Smooth muscle cell of the pulmonary artery (primary cell): ENCODE measurements at places on chromosomes 5 and 9. TPM values are rescaled to one million over a fixed set of nuclear protein-coding genes. Genes with fewer than 3 reads are reported as not detected.

OR1J2 gene
- 0.50 TPM in 1 of 2 replicates, not detected in the other for total RNA-seq

RNF180 gene
- 6.0 and 7.6 TPM in 2 replicates for total RNA-seq

RHOBTB3 gene
- total RNA-seq = 120 and 154 TPM in 2 replicates

SMIM3 gene
- total RNA-seq = 105 and 131 TPM in 2 replicates

WDR31 gene
- 3.9 and 5.0 TPM in 2 replicates for total RNA-seq

PRELID2 gene
- total RNA-seq = 26.0 and 38.3 TPM in 2 replicates

IL7R gene
- total RNA-seq = 5.4 and 9.8 TPM in 2 replicates

HTR1A gene
- not detected in 2 replicates for total RNA-seq

RANBP3L gene
- 0.07 TPM in 2 replicates for total RNA-seq

CDH9 gene
- not detected in 2 replicates for total RNA-seq

ST8SIA4 gene
- total RNA-seq = 0.30 and 1.1 TPM in 2 replicates

FRRS1L gene
- total RNA-seq = 0.07 and 0.10 TPM in 2 replicates

FOXD4L3 gene
- 0.07 and 0.10 TPM in 2 replicates for total RNA-seq

IFNA4 gene
- total RNA-seq = not detected in 2 replicates

PCDHGA5 gene
- 1.8 and 2.3 TPM in 2 replicates for total RNA-seq

FAM151B gene
- total RNA-seq = 6.1 and 7.4 TPM in 2 replicates

NCBP1 gene
- 34.8 and 37.2 TPM in 2 replicates for total RNA-seq

ANKRD20A1 gene
- total RNA-seq = not detected in 2 replicates

TRIM32 gene
- 30.5 and 34.8 TPM in 2 replicates for total RNA-seq

ADCY2 gene
- 0.07 TPM in 1 of 2 replicates, not detected in the other for total RNA-seq

OR1Q1 gene
- 0.59 TPM in 1 of 2 replicates, not detected in the other for total RNA-seq

ELOVL7 gene
- 0.07 TPM in 1 of 2 replicates, not detected in the other for total RNA-seq

C5orf34 gene
- total RNA-seq = 2.6 and 2.7 TPM in 2 replicates

OR13D1 gene
- total RNA-seq = not detected in 2 replicates

CKMT2 gene
- total RNA-seq = 15.1 and 18.6 TPM in 2 replicates

SPINK14 gene
- total RNA-seq = not detected in 2 replicates

DMGDH gene
- total RNA-seq = 1.9 and 2.3 TPM in 2 replicates

ARL10 gene
- total RNA-seq = 30.0 and 37.4 TPM in 2 replicates

FOXD4L4 gene
- total RNA-seq = 0.17 and 0.20 TPM in 2 replicates

ADAMTS2 gene
- 32.5 and 155 TPM in 2 replicates for total RNA-seq

CDC20B gene
- total RNA-seq = 0.07 TPM in 1 of 2 replicates, not detected in the other

NKD2 gene
- total RNA-seq = 0.50 and 3.5 TPM in 2 replicates

NMUR2 gene
- not detected in 2 replicates for total RNA-seq

SLC38A9 gene
- total RNA-seq = 24.6 and 29.1 TPM in 2 replicates

KDM4C gene
- 45.1 and 47.2 TPM in 2 replicates for total RNA-seq

FBN2 gene
- total RNA-seq = 59.1 and 146 TPM in 2 replicates

PCDHA6 gene
- total RNA-seq = 0.76 and 0.91 TPM in 2 replicates

NREP gene
- total RNA-seq = 92.4 and 187 TPM in 2 replicates

CDH6 gene
- 91.5 and 216 TPM in 2 replicates for total RNA-seq

MYOZ3 gene
- 2.3 and 3.3 TPM in 2 replicates for total RNA-seq

ENTREP1 gene
- 0.26 and 0.33 TPM in 2 replicates for total RNA-seq

TMEFF1 gene
- 2.4 and 5.2 TPM in 2 replicates for total RNA-seq

FAM81B gene
- total RNA-seq = not detected in 2 replicates

SLC36A3 gene
- not detected in 2 replicates for total RNA-seq

STPG3 gene
- total RNA-seq = not detected in 2 replicates

SPTAN1 gene
- total RNA-seq = 320 and 359 TPM in 2 replicates

GARIN3 gene
- not detected in 2 replicates for total RNA-seq

ZFP37 gene
- 2.3 and 3.0 TPM in 2 replicates for total RNA-seq

PDZD2 gene
- total RNA-seq = 0.10 and 0.46 TPM in 2 replicates

TAF11L10 gene
- total RNA-seq = not detected in 2 replicates
